NCI-H446 (cell line): ENCODE measurements at places on chromosomes 6 and 20.
A peak's percentile ranks its signal among the peaks of the same experiment; 100 is the strongest.

- no peak for DNase-seq
Observed at GRCh38 chr20:13264907-13265306, 43.8 kb downstream of the ISM1 start.

DNA sequence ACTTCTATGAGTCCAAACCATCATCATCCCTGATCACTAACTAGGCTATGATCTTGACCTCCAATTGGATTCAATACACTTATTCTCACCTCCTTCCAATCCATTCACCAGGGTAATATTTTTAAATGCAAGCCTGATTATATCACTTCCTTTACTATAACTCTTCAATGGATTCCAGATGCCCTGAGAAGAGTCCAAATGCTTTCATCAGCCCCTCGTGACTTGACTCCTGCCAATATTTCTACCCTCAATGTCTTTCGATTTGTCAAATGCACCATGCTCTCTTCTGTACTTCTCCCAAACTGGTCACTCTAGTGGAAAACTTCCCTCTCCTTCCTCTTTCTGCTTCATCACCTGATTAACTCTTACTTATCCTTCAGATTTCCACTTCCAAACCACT is 70.8 kb downstream of the CD164 start:
- DNase-seq: peak; percentile 3

DNA sequence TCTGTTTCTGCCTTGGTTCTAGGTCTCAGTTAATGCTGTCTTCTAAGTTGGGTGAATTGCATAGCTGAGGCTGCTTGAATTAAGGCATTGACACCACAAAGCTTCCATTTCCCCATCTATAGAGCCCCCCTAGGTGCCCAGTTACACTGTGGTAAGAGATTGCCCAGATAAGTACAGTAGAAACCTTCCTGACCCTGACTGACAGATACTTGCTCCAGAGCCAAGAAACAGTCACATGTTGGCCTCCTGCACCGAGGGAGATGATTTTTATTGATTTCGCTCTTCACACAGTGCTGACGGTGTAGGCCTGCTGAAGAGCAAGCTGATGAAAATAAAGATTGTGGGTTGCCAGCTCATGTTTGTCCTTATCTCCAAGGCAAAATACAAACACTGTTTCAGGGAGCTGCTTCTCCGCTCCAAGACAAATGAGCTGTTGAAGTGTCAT is 67.9 kb downstream of the TRMT11 start:
- no peak for DNase-seq

- no peak for DNase-seq
Observed at GRCh38 chr20:35240811-35241293, 14.4 kb downstream of the MMP24 start.

GRCh38 chr6:35477551-35478179 is 9.5 kb downstream of the RPL10A start:
- no peak for DNase-seq

DNA sequence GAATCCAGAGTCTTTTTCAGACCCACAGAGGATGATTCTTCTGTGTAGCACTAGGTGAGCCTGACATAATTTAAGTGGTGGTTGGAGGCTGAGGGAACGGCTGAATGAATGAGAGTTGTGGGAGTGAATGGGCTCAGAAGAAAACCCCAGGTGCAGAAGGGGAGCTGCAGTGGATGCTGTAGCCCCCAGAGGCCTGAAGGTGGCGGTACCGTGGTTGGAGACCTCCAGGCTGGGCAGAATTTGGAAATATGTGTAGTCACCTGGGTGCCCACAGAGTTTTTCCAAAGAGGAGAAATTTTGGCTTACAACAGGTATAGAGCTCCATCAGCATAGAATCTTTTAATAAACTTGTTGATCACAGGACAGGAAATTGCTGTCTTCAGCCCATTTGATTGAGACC is 6.5 kb upstream of the RAET1G start:
- no peak for DNase-seq

GRCh38 chr6:111683157-111683556 is 77.5 kb upstream of the TRAF3IP2 start:
- no peak for DNase-seq

GRCh38 chr20:9411833-9412232 is 102.6 kb upstream of the LAMP5 start:
- DNase-seq: no peak

GRCh38 chr6:162387718-162388382 is 339.7 kb downstream of the PRKN start:
- DNase-seq: no peak

GRCh38 chr6:86820750-86821149 is 116.6 kb upstream of the HTR1E start:
- DNase-seq: no peak

GRCh38 chr6:87487555-87487954 is 14.8 kb downstream of the SLC35A1 start:
- DNase-seq: no peak

DNA sequence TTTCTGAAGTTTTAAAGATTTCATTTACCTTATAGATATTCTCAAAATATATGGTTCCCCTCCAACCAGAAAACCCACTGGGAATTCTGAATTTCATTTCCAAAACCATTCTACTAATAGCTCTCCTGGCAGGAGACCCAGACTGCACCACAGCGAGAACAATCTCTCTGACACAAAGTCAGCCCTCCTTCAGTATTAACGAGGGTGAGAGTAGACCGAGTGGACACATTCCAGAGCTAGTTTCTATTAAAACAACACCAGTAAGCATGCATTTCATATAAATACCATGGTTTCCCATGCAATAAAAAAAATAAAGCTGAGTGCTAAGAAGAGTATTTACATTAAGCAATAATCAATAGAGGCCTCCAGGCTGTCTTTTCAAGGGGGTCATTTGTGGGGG is 899.6 kb upstream of the SLC35B3 start:
- no peak for DNase-seq

- no peak for DNase-seq
Observed at GRCh38 chr6:79656134-79656533, 25.0 kb downstream of the SH3BGRL2 start.

DNA sequence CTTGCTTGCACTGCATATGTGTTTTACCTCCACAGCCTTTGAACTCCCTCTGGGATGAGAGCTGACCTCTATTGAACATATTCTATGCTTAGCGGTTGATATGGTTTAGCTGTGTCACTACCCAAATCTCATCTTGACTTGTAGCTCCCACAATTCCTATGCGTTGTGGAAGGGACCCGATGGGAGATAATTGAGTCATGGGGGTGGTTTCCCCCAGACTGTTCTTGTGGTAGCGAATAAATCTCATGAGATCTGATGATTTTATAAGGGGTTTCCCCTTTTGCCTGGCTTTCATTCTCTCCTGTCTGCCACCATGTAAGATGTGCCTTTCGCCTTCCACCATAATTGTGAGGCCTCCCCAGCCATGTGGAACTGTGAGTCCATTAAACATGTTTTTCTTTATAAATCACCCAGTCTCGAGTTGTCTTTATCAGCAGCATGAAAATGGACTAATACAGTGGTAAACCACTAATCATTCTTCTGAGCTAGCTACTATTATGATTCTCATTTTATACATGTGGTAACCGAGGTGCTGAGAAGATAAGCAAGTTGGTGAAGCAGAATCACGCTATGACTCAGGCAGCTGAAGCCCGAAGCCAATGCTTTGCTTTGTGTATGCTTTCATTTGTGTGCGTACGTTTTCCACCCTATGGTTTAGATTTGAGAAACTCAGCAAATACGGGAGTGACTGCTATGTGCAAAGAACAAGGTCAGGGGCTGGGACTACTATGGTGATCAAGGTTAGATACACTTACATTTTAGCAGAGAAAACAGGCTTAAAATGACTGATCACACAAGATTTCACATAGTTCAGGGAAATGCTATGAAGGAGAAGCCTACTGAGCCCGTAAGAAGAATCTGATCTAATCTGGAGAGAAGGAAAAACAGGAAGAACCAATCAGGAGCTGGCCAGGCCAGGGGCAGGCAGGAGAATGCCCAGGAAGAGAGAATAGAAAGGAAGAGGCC is 363.5 kb downstream of the ESR1 start:
- DNase-seq: no peak

DNA sequence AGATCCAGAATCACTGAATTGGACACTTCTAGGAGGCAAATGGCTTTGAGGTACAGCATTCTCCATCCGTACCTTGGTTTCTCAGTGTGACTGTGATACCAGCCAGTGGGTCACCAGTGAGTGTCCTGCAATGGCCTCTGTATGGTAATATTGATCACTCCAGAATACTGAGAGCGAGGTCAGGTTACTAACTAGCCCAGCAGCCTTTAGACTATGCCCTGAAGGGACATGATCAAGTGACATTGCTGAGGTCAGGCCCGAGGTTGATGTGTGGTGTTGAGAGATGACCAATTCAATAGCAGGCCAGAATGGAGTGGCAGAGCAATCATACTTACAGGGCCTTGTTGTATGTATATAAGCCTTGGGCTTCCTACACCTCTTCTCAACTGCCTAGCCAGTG is 476.0 kb downstream of the KHDRBS2 start:
- DNase-seq: no peak

GRCh38 chr20:11063444-11063843 is 389.6 kb upstream of the JAG1 start:
- no peak for DNase-seq

DNA sequence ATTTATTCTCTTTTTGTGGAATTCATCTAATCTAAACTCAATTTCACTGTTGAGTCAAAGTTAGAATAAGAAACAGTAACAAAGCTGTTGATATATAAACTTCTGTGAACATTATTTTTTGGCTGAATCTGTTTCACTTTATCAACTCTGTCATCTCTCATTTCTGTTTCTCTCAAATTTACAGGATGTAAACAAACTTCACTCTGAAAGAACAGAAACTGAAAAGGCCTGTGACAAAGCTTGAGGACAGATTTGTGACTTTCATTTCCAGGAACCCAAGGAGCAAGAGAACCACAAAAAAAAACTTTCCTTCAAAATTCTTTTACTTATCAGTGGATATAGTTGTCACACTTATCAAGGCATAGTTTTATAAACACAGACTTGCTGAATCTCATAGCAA is 447.9 kb upstream of the OPRM1 start:
- DNase-seq: no peak

DNA sequence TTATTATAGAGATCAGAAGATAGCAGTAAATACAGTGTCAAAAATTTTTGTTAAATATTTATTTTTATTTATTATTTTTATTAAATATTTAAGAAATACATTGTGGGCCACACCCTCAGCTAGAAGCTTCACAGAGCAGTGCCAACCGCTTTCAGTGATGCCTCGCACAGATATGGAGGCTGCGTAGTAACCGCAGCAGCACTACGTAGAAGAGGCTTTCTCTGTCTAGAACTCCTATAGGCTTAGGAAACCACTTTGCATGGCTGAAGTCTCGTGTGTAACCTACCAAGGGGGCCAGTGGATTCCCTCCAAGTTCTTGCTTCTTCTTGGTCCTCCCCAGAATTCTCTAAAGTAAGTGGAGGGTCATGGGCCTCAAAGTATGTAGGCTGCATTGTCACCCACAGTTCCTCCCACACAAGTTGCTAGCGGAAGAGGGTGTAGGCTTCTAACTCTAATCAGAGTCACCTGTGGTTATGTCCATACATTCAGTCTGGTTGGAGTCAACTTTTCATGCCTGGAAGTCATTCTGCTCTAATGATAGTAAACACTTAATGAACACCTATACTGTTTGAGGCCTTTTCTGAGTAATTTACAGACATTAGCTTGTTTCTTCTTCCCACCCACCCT is 285.6 kb downstream of the CDKAL1 start:
- DNase-seq: no peak

- DNase-seq: no peak
Observed at GRCh38 chr6:7196019-7196402, 88.2 kb downstream of the RREB1 start.

DNA sequence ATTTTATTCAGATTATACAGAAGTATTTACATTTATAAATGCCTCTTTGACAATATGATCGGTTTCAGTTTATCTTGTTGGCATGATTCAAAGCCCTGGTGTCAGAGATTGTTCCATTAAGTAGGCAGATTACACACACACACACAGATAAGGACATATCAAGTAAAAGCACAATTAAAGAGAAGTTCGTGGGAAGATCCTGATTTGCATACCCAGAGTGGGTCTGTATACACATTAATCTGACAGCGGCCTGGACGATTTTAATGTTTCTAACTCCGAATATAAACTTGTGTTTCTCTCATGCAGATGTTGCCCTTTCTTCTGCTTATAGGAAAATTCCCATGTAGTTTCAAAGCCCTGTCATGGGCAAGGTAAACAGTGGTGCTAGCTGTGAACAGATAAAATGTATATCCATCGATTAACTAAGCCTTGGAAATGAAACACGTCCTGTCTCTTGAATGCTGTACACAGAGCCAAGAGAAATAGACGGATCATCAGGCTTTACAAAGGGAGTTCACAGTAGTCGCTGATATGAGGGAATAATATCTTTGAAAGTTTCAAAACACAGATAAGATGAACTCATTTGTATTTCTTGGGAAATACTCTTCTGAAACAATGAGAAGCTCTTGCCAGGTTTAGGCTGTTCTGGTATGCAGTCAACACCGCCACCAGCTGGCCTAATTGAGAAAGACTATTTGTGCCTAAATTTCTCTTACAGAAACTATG is 108.2 kb upstream of the GMDS start:
- DNase-seq: peak; percentile 67

DNA sequence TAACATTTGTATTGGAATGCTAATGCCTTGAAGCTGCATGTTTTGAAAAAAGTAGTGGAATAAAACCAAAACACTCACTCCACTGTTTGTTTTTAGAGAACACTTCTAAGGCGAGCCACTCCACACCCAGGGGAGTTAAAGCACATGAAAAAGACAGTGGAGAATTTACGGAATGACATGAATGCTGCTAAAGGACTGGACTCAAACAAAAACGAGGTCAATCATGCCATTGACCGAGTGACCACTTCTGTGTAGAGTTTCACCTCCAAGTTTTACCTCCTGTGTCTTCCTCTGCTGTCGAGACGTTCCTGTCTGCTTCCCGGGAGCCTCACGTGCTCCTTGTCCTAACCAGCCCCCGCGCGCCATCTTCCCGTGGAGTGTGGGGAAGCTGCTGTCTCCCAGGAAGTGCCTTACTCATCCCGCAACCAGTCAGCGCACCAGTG is 127.8 kb downstream of the LRRC1 start:
- no peak for DNase-seq

GRCh38 chr6:154868143-154868594 is 126.9 kb upstream of the TIAM2 start:
- peak; percentile 65 for DNase-seq

- no peak for DNase-seq
Observed at GRCh38 chr20:45469336-45470261, at the start of gene WFDC2. WFDC2 (plus strand) TSS chr20:45469753; CDS start chr20:45469782, 29 bp downstream.

GRCh38 chr6:157625764-157626163 is 197.3 kb upstream of the SNX9 start:
- no peak for DNase-seq

GRCh38 chr6:89707766-89708165 is 69.2 kb upstream of the LYRM2 start:
- no peak for DNase-seq

DNA sequence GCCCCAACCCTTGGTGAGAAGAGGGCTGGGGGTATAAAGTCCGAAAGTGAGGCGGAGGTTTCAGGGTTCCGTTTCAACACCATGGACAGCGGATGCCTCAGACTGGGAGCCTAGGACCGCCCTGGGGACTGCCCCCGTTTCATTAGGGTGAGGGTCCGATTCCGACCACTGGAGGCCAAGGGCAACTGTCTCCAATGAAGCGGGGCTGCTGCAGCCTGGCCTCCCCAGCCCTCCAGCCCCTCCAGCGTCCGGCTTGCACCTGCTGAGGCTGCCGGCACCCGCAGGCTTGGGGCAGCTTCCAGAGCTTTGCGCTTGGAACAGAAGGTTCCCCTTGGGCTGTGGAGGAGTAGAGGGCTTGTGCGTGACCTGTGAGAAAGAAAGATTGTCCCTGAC is 39.9 kb downstream of the YTHDF1 start:
- DNase-seq: no peak
